Renal cortical epithelial cell (primary cell): ENCODE measurements at places on chromosomes 7 and 10.

- DNase-seq: peak; percentile 39
Observed at GRCh38 chr7:1412322-1413261, 46.7 kb downstream of the MICALL2 start.

- peak; percentile 68 for DNase-seq
Observed at GRCh38 chr7:32479574-32480200, 10.5 kb downstream of the LSM5 start.

DNA sequence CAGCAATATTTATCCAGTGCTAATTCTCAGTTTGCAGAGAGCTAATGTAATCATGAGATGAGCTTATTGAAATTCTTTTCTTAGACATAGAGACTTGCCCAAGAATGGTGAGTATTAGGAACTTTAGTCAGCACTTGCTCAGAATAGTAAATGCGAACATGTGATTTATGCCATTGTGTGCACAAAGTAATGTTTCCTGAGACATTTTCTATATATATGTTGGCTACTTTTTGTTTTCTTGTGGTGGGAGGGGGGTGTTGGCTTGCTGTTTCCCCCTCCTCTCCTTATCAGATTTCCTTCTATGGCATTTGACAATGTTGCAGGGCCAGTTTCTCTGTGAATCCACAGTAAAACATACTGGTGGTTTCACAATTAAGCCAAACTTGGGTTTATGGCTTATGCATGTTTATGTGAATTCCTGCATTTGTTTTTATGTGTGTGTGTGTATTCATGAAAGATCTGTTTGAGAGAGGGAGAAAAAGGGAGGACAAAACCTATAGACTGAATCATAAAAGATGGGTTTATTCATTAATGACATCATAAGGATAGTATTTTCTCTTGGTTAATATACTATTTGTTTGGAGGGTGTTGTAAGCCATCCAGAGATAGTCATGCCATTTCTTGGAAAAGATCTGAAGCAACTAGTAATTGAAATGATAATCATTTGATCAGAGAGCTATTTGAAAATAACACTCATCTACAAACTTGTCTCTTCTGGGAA, 36.3 kb downstream of the ARID5B start:
- peak; percentile 71 for DNase-seq

- DNase-seq: no peak
Observed at GRCh38 chr10:16458166-16458955, 21.6 kb downstream of the PTER start.

DNA sequence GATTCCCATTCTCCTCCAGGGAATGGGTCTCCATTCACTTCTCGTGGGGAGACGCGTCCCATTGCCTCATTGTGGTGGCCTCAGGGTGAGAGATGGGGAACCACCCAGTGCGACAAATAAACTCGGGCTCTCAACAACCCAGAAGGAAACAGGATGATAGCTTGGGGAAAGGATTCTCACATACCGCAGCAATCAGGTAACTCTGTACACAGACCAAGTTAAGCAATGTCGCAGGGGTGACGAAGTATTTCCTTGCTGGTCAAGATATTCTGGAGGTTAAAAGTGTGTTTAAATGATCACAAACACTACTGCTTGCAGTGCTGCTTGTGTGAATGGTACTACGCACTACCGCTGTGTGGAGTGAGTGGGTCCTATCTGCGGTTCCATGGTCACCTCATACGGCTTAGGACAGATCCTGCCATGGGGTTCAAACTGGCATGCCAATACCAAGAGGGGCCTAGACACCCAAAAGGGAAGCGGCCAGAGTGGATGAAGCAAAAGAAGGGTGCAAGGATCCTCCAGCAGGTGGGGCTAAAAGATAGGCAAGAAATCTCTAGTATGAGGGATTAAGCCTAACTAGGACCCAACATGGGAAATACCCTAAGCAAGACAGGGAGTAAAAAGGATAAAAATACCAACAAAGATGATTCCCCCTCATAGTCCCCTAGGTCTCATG, 143.8 kb upstream of the TMEM106B start:
- DNase-seq: peak; percentile 64

DNA sequence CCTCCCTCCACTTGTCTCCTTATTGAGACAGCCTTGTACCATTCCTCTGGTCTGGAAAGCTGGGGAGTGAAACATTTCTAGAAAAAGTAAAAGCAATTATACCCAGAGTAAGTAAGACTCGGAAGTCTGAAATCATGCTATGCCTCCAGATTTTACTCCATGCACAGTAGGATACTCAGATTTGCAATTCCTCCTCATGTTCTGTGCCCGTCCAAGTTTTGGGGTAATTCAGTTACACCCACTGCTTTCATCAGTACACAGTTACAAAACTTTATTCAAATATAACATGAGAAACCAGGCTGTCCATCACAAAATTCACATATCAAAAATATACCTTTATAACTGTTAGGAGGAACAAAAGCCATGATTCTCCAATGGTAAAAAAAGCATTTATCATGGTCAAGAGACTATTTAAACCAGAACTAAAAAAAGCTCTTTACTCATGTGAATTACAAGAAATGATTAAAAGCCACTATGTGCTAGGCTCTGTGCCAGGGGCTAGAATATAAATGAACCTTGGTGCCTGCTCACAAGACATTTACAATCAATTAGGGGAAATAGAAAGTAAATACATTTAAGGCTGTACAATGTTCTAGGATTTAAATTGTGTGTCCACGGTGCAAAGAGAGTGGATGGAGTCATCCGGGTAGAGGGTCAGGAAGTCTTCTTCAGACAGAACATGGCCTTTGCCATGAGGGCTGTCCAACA, 320.2 kb downstream of the ELMO1 start:
- peak; percentile 40 for DNase-seq

DNA sequence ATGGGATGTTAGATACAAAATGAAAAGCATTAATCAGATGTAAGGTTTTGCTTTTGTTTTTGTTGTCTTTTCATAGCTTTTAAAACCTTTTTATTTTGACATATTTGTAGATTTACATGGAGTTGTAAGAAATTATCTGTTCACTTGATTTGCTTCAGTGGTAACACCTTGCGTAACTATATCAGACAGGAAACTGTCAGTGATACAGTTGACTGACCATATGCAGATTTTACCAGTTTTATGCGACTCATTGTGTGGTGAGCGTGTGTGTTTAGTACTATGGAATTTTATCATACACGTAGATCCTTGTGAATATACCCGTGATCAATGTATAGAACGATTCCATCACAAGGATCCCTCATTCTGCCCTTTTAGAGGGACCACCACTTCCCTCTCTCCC, 701.4 kb downstream of the SUGCT start:
- peak; percentile 72 for DNase-seq

DNA sequence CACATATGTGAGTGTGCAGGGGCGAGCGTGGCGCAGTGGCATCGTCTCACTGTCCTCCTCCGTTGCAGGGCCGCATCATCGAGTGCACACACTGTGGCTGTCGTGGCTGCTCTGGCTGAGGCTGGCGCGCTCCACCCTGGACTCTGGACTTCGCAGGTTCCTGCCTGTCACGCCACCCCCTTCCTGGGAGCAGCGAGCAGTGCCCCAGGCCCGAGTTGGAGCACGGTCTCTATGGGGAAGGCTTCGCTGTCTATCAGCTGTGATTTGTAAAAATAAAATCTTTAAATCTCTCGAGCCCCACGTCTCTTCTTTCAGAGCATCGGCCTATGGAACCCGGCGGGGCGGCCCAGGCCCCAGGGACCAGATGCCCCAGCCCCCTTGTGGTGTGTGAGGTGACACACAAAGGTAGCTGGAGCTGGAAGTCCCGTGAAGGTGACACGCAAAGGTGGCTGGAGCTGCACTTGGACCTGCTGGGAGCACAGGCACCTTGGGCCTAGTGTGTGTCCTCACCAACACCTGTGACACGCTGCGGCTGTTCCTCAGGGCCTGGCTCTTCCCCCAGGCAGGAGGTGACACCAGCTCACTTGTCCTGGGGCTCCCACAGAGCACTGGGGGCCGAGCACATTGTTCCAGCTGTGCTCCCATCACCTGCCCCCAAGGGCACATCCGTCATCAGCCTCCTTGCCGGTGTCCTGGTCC, 10.7 kb downstream of the BUD31 start:
- no peak for DNase-seq

GRCh38 chr7:24817339-24817738, 60.1 kb upstream of the GSDME start:
- no peak for DNase-seq

DNA sequence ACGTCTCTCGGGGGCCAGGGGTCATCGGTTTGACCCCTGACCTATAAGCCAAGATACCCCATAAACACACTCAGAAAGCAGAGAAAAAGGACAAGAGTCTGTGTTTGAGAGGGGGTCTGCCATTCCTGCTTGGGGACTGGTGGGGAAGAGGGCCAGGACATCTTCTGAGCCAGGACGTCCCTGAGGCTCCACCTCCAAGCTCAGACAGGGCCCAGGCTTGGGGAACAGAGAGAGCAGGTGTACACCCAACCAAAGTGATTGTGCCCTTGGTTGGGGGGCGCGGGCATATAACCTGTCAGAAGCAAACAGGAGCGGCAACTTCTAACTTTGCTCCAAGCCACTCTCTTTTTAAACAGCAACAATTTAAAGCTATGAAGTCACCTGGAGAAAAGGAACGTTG, 33.9 kb upstream of the PPIF start:
- DNase-seq: no peak

DNA sequence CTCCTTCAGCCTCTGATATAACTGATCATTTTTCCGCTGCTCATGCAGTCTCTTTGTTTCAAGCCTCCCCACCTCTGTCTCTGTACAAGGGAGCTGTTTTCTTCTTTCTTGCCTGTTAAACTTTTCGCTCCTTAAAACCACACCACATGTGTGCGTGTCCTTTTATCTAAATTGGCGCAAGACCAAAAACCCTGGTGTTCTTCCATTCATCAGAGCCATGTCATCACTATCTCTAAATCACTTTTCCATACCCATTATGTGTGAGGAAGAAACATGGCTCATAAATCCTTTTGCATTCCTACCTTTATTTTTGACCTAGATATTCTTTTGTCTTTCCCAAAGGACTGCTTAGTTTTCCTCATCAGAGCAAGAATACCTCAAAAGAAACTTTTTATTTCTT, 239.0 kb upstream of the IMMP2L start:
- no peak for DNase-seq

DNA sequence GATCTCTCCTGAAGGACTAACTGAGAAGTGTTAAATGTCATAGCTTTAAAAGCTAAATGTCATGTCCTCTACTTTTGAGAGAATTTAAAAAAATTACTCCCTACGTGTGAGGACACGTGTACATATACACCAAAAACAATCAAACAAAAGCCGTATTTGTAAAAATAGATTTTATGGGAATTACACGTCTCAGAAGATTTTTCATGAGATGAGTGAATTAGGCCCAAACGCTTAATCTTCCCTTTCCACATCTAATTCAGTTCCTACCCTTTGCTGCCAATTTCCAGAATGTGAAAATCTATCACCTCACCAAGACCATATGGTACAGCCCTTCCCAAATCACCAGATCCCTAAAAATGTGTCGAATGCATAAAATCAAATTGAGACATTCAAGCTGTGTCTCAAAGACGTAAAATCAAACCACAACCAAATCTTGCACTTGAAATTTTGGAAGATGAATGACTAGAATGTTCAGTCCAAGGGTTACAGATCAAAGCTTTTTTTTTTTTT, 1.0 kb upstream of the CTTNBP2 start:
- no peak for DNase-seq

DNA sequence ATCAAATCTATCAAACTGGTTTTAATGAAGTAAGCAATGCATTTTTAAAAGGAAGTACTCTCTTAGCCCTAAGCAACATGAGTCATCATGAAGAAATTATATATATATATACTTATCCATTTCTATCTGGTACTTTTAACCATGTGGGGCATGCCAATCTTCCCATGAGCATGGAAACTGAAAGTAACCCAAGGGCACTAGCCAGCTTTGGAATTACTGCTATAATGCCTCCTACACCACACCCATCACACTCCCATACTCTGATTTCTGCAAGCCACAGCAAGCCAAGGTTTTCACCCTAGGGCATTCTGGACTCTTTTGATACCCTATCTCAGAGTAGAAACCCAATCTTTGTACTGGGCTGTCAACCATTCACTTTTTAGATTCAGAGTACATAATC, 204.6 kb downstream of the IMMP2L start:
- DNase-seq: peak; percentile 56

- DNase-seq: no peak
Observed at GRCh38 chr7:50393076-50393475, 57.1 kb downstream of the FIGNL1 start.

GRCh38 chr10:135601-136464, 578 bp downstream of the ZMYND11 start:
- DNase-seq: no peak

GRCh38 chr7:134695321-134695860, 48.7 kb downstream of the BPGM start:
- DNase-seq: no peak

GRCh38 chr10:123148414-123149161, 652 bp downstream of the HMX2 start:
- DNase-seq: no peak

GRCh38 chr7:38512704-38513103, 118.5 kb downstream of the AMPH start:
- peak; percentile 2 for DNase-seq

GRCh38 chr7:43248961-43249822, 136.7 kb downstream of the HECW1 start:
- no peak for DNase-seq

DNA sequence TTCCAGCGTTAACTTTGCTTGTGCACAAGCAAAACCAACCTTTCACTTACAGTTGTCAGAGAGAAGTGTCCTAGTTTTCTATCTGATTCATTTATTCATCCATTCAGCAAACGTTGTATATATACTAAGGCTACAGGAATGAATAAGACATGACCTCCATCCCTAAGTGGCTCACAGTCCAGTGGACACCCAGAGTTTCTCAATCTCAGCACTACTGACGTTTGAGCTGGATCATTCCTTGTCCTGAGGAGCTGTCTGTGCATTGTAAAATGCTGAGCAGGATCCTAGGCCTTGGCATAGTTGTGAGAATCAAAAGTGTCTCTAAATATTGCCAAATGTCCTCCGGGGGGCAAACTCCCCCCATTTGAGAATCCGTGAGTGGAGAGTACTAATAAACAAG, 166.7 kb upstream of the PRKCQ start:
- DNase-seq: peak; percentile 25

GRCh38 chr10:132827423-132827789, 41.5 kb upstream of the NKX6-2 start:
- DNase-seq: no peak

GRCh38 chr7:97959046-97959445, 30.9 kb downstream of the OCM2 start:
- no peak for DNase-seq
